GM23248 (cell line): ENCODE measurements at places on chromosomes 11 and 22. TPM values are rescaled to one million over a fixed set of nuclear protein-coding genes. Genes with fewer than 3 reads are reported as not detected.

Gene CBX6
- 52.1 and 52.7 TPM in 2 replicates for total RNA-seq

DNA sequence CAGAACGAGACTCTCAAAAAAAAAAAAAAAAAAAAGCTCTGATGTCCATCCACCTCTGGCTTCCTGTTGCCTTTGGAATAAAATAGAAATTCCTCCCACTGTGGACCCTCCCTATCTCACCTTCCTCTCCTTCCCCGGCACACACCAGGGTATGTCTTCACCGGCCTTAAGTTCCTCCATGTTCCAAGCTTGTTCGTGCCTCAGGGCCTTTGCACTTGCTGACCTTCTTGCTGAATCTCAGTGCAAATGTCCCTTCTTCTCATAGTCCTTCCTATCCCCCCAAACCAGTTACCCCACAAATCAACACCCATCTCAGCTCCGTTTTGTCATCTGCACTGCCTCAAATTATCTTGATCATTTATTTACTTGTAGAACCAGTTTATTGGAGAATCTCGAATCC, 20.6 kb downstream of the IFT27 start:
- no peak for DNase-seq

Gene SAA2
- not detected in 2 replicates for total RNA-seq

DNA sequence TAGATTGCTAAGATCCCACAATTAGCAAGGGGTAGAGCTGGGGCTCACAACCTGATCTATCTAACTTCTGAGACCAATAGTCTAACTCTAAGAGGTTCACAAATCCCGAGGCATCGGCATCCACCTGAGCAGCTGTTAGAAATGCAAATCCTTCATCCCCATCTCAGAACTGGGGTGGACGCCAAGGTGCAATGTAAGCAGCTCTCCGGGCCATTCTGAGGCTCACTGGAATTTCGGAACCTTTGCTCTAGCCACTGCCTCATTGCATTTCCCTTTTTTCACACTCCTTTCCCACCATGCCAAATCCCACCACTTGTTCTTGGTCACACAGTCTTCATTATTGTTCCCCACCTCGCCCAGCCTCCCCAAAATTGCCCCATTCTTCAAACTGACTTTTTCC, 29.8 kb downstream of the MAML2 start:
- DNase-seq: no peak

DNA sequence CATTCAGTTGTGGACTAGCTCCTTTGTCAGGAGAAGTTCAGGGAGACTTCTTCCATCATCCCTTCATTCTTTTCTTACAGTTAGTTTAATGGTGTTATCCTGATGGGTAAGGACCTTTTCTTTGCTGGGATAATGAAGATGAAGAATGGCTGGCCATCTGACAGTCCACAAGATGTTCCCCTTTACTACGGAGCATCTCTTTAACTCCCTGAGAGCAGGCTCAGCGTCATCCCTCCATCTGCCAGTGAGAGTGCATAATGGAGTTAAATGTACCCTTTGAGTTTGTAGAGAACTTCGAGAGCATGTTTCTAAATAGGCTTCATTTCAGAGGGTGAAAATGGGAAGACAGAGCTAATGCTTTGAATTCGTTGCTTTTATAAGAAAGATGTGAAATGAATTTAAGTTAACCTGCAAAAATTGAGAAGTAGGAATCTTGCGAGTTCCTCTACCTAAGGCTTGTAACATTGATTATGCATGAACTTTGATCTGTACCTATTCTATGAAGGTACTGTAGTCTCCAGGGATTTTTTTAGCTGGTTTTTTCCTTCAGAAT, 1.7 kb downstream of the EP300 start:
- peak; percentile 65 for DNase-seq

GRCh38 chr11:124405581-124405980, 6.8 kb upstream of the OR8B3 start:
- DNase-seq: peak; percentile 13

DNA sequence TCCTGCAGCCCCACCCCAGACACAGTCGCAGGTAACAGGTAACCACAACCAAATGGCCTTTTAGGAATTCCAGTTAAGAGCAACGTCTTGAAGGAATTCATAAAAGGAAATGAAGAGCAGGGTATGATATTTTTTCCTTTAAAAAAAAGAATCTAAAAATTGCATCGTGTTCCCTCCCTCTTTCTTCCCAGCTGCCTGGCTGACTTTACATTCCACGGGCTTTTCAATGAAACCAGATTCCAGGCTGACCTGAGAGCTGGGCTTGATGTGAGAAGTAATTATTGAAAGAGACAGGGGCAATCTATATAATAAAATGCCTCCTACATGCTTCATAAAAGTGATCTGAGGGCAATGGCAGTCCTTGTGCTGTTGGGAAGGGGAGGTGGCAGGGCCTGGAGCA, 57.3 kb upstream of the EIF3D start:
- no peak for DNase-seq

Gene MUC5AC
- not detected in 2 replicates for total RNA-seq

- DNase-seq: no peak
These were observed 77.6 kb upstream of the RTL6 start for GRCh38 chr22:44575381-44576268.

Gene CECR2
- not detected in 2 replicates for total RNA-seq

Gene MS4A14
- not detected in 2 replicates for total RNA-seq

Gene TPBGL
- total RNA-seq: not detected in 2 replicates

Gene KDM4D
- total RNA-seq: 0.43 and 1.4 TPM in 2 replicates

Gene CDKN1C
- total RNA-seq: 0.43 TPM in 1 of 2 replicates, not detected in the other

DNA sequence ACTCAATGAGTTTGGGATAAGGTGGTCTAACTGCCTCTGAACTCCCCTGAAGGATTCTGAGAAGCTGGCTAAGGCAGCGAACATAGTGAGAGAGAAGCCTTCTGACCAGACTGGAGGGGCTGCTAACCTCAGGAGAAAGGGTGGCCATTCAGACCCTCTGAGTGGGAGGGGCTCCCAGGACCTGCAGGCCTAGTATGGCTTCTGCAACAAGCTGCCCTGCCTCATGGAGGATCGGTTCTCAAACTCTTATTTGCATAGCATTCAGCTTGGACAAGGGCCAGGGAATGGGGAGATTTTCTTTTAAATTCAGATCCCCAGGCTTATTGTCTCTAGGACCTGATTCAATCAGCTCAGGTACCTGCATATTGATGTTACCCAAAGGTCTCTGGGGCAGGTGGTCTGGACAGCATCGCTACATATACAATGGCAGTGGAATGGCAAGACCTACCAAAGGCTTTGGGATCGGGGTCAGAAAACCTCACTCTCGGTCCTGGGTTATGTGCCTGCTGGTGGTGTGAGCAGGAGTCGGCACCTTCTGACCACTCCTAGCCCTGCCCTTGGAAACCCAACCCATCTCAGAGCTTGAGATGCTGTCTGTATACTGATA, 599.1 kb downstream of the BRD1 start:
- DNase-seq: no peak

Gene CFAP300
- total RNA-seq: 7.3 and 10.2 TPM in 2 replicates

Gene DUSP8
- total RNA-seq: 0.11 TPM in 1 of 2 replicates, not detected in the other

Gene C11orf86
- not detected in 2 replicates for total RNA-seq

- DNase-seq: no peak
These were observed 3.5 kb upstream of the IFITM3 start for GRCh38 chr11:324156-324555.

Gene RNASEH2C
- total RNA-seq: 45.7 and 56.1 TPM in 2 replicates

DNA sequence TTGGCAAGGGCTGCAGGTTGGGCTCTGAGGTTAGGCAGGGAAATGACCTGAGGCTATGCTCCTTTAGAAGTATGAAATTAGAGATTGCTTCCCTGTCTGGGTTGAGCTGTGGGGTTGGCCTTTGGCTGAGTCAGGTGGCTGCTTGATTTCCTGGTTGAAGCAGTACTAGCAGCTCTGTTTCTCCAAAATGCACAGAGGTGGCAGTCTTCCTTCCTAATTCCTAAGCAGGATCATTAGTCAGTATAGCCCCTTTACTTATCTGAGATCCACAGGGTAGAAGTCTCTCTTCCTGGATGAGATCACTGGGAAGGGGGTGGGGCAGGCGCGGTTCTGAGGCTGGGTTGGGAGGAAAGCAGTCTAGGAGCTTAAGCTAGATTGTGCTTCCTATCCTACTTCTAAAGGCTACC, 1917.5 kb downstream of the LRRC4C start:
- no peak for DNase-seq

- no peak for DNase-seq
These were observed 76.6 kb downstream of the WT1 start for GRCh38 chr11:32358729-32359128.

DNA sequence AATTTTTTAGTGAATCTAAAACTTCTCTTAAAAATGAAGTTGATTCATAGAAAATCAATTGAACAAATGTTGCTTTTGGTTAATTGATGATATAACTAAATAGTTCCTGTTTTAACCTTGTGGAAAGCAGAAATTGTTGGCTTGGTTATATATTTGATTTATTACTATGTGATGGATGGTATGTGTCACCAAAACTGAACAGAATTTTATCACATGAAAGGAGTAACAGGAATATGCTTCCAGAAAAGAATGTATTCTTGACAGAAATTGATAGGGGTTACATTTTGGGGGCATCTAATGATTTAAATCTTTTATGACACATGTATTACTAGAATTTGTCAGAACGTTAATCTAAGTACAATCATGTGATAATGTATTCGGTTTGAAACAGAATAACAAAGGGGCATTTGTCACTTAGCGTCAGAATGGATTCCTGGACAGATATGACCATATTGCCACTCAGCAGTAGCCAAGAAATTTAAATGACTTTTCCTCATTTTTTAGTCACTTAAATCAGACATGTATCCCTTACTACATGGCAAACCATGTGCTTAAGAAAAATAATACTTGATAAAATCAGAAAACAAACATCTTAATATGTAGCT, 295.2 kb downstream of the GRM5 start:
- DNase-seq: no peak

DNA sequence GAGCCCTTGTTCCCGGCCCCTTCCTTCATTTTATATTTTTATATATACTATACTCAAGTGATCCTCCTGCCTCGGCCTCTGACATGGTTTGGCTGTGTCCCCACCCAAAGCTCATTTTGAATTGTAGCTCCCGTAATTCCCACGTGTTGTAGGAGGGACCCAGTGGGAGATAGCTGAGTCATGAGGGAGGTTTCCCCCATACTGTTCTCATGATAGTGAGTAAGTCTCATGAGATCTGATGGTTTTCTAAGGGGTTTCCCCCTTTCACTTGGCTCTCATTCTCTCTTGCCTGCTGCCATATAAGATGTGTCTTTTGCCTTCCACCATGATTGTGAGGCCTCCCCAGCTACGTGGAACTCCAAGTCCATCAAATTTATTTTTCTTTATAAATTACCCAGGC, 7.2 kb upstream of the ZNF280A start:
- DNase-seq: no peak

Gene FGF19
- total RNA-seq: not detected in 2 replicates

GRCh38 chr11:99548264-99548663, 527.5 kb downstream of the CNTN5 start:
- DNase-seq: no peak

GRCh38 chr11:86193297-86194095, 51.1 kb upstream of the EED start:
- peak; percentile 84 for DNase-seq

DNA sequence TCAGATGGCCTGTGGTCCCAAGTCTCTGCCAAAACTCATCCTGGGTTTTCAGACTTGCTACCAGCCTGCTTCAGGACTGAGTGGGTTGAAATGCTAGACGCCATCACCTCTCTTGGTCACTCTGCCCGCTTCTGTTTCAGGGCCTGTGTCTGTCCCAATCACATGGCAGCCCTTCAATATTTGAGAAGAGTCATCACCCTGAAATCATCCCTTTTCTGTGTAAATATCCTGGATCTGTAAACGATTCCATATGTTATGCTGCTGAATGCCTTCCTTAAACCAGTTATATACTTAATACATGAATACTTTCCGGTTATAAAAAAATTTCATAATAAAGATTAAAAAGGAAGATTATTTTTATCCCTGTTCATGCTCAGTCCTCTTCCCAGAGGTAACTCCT, 39.8 kb upstream of the TLCD5 start:
- DNase-seq: peak; percentile 86

DNA sequence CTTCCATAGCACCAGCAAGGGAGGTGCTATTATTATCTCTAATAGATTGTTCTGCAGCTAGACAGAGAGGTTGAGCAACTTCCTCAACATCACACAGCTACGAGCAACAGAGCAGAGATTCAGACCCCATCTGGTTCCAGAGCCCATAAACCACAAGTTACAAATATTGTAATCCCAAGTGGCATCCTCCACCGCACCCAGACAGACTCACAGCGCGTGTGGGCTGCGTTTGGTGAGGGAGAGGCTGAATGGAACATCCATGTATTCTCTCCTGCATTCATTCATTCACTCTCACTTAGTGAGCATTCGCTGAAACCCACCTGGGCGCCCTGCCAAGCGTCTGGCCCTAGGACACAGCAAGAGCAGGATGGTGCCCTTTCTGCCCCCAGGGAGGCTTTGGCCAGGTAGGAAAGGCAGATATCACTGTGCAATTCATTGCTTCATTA, 33.5 kb downstream of the LIF start:
- peak; percentile 91 for DNase-seq

Gene FXYD6
- not detected in 2 replicates for total RNA-seq

Gene FBLN1
- 107 and 137 TPM in 2 replicates for total RNA-seq

DNA sequence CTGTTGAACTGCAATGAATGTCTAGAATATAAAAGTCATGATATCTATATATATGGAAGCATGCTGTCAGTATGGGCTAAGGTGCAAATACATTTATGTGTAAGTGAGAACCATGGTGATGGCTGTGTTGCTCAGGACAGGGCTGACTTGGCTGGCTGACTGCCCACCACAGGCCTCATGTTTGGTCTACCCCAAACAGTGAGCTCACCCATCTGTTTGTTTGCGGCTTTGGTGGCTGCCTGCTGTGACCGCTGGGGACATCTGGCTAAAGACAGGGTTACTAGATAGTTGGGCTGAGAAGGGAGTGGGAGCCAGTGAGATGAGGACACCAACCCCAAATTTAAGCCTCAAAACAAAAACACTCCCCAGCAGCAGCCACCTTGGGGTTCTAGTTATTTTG, 6.3 kb downstream of the CD44 start:
- DNase-seq: peak; percentile 71

DNA sequence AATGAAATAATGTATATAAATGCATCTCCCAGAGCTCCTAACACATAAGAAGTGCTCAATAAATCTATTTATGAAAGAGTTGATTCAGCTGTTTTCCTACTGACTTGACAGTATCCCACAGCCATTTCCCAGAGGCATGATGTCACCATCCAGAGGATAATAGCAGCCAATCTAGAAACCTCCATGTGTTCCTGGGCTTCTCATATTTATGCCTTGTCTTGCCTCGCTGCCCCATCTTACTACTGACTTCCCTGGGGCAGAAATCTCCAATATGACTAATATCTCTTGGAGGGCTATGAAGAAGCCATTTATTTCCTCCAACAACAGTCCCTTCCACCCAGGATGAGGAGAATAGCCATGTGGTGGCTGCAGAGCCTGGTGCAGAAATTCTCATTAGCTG, 115.4 kb upstream of the NAV2 start:
- peak; percentile 91 for DNase-seq

Gene GP1BB
- 7.1 and 10.2 TPM in 2 replicates for total RNA-seq

Gene CALCA
- total RNA-seq: 1.3 TPM in 1 of 2 replicates, not detected in the other

Gene ZNF280A
- total RNA-seq: not detected in 2 replicates

Gene OR5P2
- not detected in 2 replicates for total RNA-seq

GRCh38 chr11:116409238-116409637, 363.5 kb downstream of the BUD13 start:
- no peak for DNase-seq
